ENCODE measurements at places on chromosomes 12 and 14. TPM values are rescaled to one million over a fixed set of nuclear protein-coding genes. Genes with fewer than 3 reads are reported as not detected.

The KRT3 gene
- total RNA-seq: not detected

The ACSS3 gene
- 29.5 TPM for total RNA-seq

The TAS2R30 gene
- 15.7 TPM for total RNA-seq

The KLRD1 gene
- total RNA-seq: 4.4 TPM

The SERPINA12 gene
- 8.6 TPM for total RNA-seq

The NAV3 gene
- 16.2 TPM for total RNA-seq

The ST8SIA1 gene
- total RNA-seq: 5.2 TPM
